Heart left ventricle (tissue), 16 donors: ENCODE measurements at places on chromosomes 16 and 17. TPM values are rescaled to one million over a fixed set of nuclear protein-coding genes. Genes with fewer than 3 reads are reported as not detected.
A peak's percentile ranks its signal among the peaks of the same experiment; 100 is the strongest.

The MEOX1 gene
- 24.0 TPM for total RNA-seq

DNA sequence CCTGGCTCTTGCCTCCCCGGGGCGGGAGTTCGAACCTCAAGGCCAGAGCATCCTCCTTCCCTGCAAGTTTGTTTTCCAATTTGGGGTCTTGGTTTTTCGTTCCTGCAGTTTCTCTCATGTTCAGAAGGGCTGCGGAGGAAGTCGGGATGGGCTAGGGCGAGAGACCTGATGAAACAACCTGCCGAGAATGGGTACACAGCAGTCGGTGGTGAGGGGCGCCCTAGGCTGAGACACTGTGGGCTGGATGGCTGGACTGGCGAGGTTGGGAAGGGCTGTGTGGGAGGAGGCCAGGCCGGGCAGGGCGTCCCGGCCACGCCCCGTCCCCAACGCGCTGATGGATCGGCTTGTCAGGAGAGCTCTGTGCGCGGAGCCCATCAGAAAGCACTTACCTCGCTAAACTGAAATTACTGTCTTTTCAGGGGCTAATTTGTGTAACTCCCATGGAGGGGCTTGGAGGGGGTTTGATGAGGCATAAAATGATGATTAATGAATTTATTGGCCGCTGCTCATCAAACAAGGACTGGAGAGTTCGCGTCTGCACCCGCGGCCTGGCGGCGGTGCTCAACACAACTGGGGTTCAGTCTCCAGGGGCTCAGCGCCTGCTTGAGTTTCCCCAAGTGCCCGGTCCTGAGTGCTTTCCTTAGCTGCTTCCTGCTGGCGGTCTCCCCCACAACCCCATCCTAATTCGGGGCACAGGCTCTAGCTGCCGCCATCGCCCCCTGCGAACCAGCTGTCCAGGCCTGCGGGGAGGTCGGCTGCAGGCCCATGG is 9.0 kb downstream of the IRX5 start:
- DNase-seq: no peak
- H3K4me3 ChIP-seq: no peak overlapping the region
- no peaks in the 10 kb centered on the region for H3K36me3 ChIP-seq

GRCh38 chr17:21162394-21162775 is 35.6 kb downstream of the DHRS7B start:
- H3K27ac ChIP-seq: peak overlapping the region; percentile 70
- no peaks in the 10 kb centered on the region for H3K36me3 ChIP-seq
- DNase-seq: no peak
- H3K4me3 ChIP-seq: no peak overlapping the region
- H3K4me1 ChIP-seq: peaks cover 4% of the 10 kb centered on the region
- no peaks in the 10 kb centered on the region for H3K27me3 ChIP-seq

DNA sequence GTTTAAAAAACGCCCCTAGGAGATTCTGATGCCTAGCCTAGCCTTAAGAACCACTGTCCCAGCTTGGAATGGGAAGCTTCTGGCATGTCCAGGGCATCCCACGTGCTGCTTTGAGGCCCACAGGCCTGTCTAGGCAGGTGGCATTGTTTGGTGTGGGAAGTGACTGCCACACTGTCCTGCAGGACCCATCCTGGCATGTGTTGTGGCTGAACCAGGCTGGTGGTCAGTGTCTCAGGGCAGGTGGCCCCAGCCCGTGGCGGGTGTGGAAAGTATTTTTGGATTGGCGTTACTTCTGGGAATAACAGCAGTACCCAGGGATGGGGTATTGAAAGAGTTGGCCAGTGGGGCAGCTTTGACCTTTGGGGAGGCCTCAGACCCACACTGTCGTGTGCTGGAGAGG is 27.9 kb downstream of the PGS1 start:
- no peaks in the 10 kb centered on the region for H3K27me3 ChIP-seq
- H3K36me3 ChIP-seq: peaks cover 49% of the 10 kb centered on the region
- peaks cover 17% of the 10 kb centered on the region for H3K4me1 ChIP-seq
- H3K4me3 ChIP-seq: no peak overlapping the region

The JPT2 gene
- 50.4 TPM for total RNA-seq

- no peak for DNase-seq
- no peaks in the 10 kb centered on the region for H3K36me3 ChIP-seq
- H3K27ac ChIP-seq: no peak overlapping the region
Measured at GRCh38 chr16:73304008-73304774, 256.3 kb upstream of the ZFHX3 start.

DNA sequence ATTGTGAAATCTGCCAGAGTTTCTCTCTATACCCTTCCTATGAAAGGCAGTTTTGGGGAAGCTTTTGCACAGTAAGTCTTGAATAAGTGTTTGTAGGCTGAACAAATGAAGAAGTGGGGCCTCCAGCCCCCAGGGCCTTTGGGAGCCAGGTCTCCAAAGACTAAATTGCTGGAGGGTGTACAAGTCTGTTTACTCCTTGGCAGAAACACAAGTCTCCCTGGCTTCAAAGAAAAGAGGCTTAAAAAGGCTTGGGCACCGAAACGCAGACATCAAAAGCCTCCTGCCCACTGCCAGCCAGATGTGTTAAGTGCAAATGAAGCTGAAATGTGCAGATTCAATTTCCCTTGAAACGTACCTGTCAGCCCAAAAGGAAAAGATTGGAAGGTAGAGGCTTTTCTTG is 146.3 kb downstream of the TMEM132E start:
- H3K36me3 ChIP-seq: no peaks in the 10 kb centered on the region
- H3K4me3 ChIP-seq: no peak overlapping the region
- H3K27me3 ChIP-seq: peaks cover 4% of the 10 kb centered on the region
- no peak overlapping the region for H3K27ac ChIP-seq
